ENCODE measurements at places on chromosomes 6 and 20.
A peak's percentile ranks its signal among the peaks of the same experiment; 100 is the strongest.

GRCh38 chr20:64068386-64069208 lies 5.6 kb downstream of the TCEA2 start:
- no peak for DNase-seq

GRCh38 chr6:169293196-169293595 lies 39.5 kb upstream of the THBS2 start:
- no peak for DNase-seq

- peak; percentile 19 for DNase-seq
Observed at GRCh38 chr6:146543940-146544615, 445 bp downstream of the RAB32 start.

- DNase-seq: no peak
Observed at GRCh38 chr20:45012682-45013302, 46.5 kb downstream of the STK4 start.

DNA sequence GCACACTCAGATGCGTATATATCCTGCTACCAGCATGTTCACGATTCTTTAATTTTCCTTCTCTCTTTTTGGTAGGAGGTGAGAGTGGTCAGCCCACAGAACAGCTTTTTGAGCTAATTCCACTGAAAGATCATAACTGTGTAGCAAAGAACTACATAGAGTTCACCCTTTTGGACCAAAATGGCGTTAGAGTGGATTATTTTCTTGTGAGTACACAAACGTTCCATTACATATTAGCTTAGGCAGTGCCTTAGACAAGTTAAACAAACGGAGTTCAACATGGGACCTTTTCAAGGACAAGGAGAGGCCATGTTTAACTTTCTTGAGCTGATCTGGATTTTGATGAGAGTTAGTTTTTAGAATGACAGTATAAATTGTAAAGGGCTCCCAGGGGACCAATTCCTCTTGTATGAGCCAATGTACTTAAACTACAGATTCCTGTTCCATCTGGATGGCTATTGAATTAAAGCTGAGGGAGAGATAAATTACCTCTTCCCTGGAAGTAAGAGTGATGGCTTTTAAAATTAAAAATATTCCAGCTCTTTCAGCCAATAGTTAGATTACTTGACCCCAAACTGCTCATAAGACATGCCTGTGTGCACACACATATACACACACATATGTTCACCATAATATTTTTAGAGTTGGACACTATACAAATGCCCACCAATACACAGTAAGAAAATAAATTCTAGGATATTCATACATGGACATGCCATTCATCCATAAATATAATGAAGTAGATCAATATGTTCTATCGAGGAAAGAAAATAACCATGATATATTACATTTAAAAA lies 25.6 kb upstream of the ARMH2 start:
- no peak for DNase-seq

- peak; percentile 54 for DNase-seq
Observed at GRCh38 chr6:43687437-43688347, at the start of gene MRPS18A. TSS of gene MRPS18A (minus strand) at chr6:43687791. CDS start at chr6:43687779, 12 bp downstream.

- no peak for DNase-seq
Observed at GRCh38 chr6:46629691-46630090, 22.9 kb downstream of the CYP39A1 start.

DNA sequence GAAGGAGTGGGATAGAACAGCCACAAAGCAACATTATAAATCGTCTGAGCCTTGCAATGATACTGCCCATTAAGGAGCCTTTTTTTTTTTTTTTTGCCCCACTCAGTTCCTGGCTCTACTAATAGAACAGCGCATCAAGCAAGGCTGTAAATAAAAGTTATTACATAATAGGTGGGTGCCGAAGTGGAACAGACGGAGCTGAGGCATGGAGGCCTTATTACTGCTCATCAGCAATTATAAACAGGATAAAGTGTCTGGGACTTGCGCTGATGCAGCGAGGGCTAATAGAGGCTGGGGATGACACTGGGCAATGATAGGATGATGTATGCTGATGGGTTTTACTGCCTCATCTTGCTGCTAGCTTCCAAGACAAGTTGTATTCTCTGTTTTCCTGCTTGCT lies 272.1 kb downstream of the ZFAND3 start:
- DNase-seq: no peak

DNA sequence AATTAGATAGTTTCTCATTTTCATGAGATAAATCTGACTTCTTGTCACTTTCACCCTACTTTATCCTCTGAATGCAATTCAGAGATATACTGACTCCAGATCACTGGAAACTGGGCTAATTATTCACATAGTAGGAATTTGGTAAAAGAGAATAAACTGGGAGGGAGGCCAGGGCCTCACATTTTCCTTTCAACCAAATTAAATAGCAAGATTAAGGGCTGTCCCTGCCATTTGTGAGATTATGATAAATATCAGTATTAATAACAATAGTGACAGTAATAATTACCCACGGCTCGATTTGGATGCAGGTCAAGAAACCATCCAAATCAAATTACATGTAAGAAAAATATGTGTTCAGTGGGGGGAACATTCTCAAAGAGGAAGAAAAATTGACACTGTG lies 140.5 kb downstream of the CD83 start:
- no peak for DNase-seq

DNA sequence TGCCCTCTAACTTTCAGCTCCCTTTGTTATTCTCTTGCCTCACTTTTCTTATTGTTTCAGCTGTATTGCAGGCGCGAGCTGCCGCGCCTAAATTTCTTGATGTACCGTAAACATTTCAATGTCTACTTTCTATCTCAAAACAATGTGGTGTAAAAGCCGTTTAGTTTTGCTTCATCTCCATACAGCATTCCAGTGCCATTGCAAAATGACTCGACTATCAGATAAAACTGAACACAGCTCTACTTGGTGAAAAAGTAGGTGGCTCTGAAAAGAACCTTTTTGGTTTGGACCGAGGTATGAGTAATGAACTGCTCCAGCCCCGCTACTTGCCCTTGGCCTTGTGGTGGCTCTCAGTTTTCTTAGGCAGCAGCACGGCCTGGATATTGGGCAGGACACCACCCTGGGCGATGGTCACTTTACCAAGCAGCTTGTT lies 74.6 kb downstream of the OR2B2 start:
- no peak for DNase-seq

- no peak for DNase-seq
Observed at GRCh38 chr20:7650086-7650879, 290.0 kb downstream of the HAO1 start.

DNA sequence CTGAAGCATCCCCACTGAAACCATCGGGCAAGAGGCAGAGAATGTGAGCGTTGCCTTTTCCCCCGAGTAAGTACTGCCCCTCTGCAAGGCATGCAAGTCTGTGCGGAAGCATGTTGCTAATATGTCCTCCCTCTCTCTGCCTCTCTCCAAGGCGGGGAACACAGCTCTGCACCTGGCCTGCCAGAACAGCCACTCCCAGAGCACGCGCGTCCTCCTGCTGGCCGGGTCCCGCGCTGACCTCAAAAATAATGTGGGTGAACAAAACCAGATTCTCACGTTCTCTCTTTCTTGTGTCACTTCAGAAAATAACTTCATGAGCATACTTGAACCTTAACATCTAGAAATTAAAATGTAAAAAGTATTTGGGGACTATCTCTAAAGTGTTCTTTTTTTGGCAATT lies 26.4 kb downstream of the LYRM2 start:
- no peak for DNase-seq

DNA sequence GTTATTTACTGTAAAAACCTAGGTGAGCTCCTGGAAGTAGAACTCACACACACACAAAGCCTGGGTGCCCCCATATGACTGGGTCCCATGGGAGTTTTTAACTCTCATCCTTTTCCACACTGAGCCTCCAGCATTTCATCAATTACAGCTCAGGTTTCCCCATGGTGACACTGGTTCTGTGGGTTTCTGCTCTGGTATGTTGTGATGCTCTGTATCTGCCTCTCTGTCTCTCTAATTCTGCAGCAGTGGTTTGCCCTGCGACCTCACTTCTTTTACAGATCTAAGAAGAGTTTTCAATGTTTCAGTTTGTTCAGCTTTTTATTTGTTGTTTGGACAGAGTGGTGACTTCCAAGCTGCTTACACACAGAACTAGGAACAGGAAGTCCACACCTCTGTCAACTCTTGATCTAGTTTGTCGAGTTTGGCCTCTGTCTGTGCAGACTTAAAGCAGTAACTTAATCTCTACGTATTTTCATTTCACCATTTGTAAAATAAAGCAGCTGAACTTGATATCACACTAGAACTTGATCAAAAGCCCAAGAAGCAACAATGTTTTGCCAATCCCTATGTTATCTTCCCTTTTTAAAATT lies 554.3 kb downstream of the EPHA7 start:
- DNase-seq: no peak
